Endodermal cell (in vitro differentiated cells): ENCODE measurements at places on chromosomes 16 and 17. TPM values are rescaled to one million over a fixed set of nuclear protein-coding genes. Genes with fewer than 3 reads are reported as not detected.

The PPP1R1B gene
- total RNA-seq: 1.0 to 21.1 TPM (median 1.6 TPM) in 3 replicates

The RPH3AL gene
- 14.0 to 19.0 TPM (median 16.9 TPM) in 3 replicates for total RNA-seq

The CACNG3 gene
- not detected in 3 replicates for total RNA-seq

The APOBR gene
- not detected in 2 replicates for total RNA-seq

The OR1F1 gene
- total RNA-seq: 0.25 and 0.29 TPM in 2 replicates

GRCh38 chr16:396605-397004, 394 bp upstream of the NME4 start:
- no peaks in the 10 kb centered on the region for H3K36me3 ChIP-seq
- H3K27ac ChIP-seq: no peak overlapping the region
- H3K4me1 ChIP-seq: peaks cover 3% of the 10 kb centered on the region
- peak overlapping the region; percentile 74 for H3K4me3 ChIP-seq
- H3K27me3 ChIP-seq: no peaks in the 10 kb centered on the region
- peak; percentile 83 for DNase-seq

DNA sequence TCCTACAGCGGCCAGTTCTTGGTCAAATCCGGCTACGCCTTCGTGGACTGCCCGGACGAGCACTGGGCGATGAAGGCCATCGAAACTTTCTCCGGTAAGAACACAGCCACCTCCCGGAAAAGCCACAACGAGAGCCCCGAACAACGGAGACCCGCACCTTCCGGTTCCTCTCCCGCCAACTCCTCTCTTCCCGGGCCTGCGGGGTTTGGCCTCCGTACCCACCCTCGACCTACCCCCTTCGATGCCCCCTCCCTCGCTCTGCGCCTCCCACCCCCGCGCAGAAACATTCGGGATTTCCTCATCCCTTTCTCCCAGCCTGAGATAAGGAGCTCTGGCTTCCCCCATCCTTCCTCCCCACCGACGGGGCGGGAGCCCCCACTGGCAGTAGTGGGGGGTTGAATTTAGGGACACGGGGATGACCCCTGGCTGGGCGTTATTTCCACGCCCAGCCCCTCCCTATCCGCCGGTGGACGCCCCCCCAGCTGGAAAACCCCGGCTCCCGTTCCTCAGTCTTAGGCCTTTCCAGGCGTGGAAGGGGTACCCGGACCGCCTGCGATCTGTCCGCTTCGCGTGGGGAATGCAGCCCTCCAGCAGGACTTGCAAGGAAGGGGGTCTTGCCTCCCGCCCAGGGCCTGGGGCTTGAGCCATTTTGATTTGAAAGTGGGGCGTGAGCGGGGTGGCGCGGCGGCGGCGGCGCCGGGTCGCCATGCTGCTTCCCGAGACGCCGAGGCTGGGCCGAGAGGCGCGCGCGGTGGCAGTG, 822 bp downstream of the IGF2BP1 start:
- no peaks in the 10 kb centered on the region for H3K27me3 ChIP-seq
- H3K4me3 ChIP-seq: peak overlapping the region; percentile 99
- peak; percentile 77 for DNase-seq
- H3K27ac ChIP-seq: peak overlapping the region; percentile 99

- peak overlapping the region; percentile 72 for H3K27ac ChIP-seq
- no peaks in the 10 kb centered on the region for H3K27me3 ChIP-seq
- H3K36me3 ChIP-seq: no peaks in the 10 kb centered on the region
- peak; percentile 95 for DNase-seq
- peaks cover 2% of the 10 kb centered on the region for H3K4me1 ChIP-seq
- no peak overlapping the region for H3K4me3 ChIP-seq
Observed at GRCh38 chr17:57597531-57598453, 147.3 kb downstream of the CCDC182 start.

GRCh38 chr17:61814485-61814884, 48.8 kb downstream of the BRIP1 start:
- H3K27ac ChIP-seq: no peak overlapping the region
- peaks cover 10% of the 10 kb centered on the region for H3K4me1 ChIP-seq
- no peak for DNase-seq
- no peaks in the 10 kb centered on the region for H3K36me3 ChIP-seq
- no peaks in the 10 kb centered on the region for H3K27me3 ChIP-seq
- no peak overlapping the region for H3K4me3 ChIP-seq

- H3K4me3 ChIP-seq: no peak overlapping the region
- no peaks in the 10 kb centered on the region for H3K27me3 ChIP-seq
- no peaks in the 10 kb centered on the region for H3K4me1 ChIP-seq
- H3K27ac ChIP-seq: peak overlapping the region; percentile 44
- H3K36me3 ChIP-seq: peaks cover 14% of the 10 kb centered on the region
Observed at GRCh38 chr16:27712251-27712711, 162.3 kb downstream of the KATNIP start.

GRCh38 chr17:82148997-82149396, 51.0 kb upstream of the FASN start:
- no peaks in the 10 kb centered on the region for H3K27me3 ChIP-seq
- no peak overlapping the region for H3K4me3 ChIP-seq
- no peak overlapping the region for H3K27ac ChIP-seq
- no peaks in the 10 kb centered on the region for H3K4me1 ChIP-seq
- no peak for DNase-seq
- H3K36me3 ChIP-seq: no peaks in the 10 kb centered on the region
